MG63 (cell line): ENCODE measurements at places on chromosomes 2 and 18.

- no peak for DNase-seq
Observed at GRCh38 chr2:64904413-64905329, 84.5 kb upstream of the SLC1A4 start.

- DNase-seq = peak; percentile 99
Observed at GRCh38 chr2:160207804-160208654, 8.0 kb upstream of the ITGB6 start.

DNA sequence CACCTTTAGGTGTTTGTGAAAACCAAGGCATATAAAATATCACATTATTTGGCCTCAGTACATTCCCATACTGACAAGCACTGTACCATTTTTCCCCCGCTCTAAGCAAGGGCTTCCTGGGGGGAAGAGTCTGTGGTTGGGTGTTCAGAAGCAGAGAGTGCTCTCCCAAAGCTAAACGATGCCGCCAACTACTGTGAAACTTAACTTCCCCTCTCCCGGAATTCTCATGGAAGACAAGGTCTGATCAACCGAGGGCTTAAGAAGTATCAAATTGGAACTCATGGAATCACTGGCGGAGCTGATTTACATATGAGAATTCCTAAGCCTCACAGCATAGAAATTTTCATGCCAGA, 433 bp upstream of the MFF start:
- peak; percentile 16 for DNase-seq

DNA sequence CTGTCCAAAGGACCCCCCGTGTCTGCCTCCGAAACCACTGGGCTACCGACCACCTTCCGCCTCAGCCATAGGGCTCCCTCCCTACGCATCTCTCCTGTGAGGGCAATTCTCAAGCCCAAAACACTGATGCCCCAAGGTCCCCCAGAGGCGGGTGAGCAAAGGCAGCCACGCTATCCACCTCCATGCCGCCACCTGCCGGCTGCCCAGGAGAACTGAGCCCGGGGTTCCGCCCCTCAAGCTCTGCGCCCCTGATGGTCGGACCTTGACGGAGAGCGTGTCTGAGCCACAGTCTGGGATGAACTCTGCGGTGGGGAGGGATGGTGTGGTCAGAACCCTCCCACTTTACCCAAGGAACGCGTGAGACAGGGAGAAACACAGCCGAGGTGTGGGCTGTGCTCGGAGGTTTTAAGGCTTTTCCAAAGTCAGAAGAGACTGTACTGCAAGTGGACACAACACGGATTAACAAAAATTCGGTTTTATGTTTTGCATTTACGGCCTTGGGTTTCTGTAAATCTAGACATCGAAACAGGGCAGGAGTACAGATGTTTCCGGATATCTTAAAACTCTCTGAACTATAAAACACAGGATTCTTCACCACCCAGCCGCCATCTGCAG, 114.1 kb downstream of the ZNF516 start:
- no peak for DNase-seq

DNA sequence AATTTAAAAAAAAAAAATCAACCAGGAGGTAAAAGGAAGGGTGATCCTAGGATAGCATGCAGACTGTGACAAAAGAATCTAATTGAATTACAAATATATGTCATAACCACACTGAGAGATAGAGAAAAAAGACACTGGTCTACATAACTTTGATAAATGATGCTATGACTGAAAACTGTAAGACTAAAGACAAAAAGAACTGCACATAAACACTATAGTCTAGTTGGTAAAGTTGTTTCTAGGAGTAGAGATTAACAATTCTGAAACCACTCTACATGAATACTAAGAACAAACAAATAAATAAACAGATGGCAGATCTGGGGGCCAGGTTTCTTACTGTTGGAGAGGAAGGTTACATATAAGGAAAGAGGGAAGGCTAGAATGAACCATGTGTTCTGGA, 14.6 kb upstream of the CHAC2 start:
- no peak for DNase-seq

GRCh38 chr2:104848526-104848925, 5.4 kb upstream of the POU3F3 start:
- no peak for DNase-seq

- DNase-seq = no peak
Observed at GRCh38 chr2:234099266-234099665, 48.8 kb downstream of the SPP2 start.

DNA sequence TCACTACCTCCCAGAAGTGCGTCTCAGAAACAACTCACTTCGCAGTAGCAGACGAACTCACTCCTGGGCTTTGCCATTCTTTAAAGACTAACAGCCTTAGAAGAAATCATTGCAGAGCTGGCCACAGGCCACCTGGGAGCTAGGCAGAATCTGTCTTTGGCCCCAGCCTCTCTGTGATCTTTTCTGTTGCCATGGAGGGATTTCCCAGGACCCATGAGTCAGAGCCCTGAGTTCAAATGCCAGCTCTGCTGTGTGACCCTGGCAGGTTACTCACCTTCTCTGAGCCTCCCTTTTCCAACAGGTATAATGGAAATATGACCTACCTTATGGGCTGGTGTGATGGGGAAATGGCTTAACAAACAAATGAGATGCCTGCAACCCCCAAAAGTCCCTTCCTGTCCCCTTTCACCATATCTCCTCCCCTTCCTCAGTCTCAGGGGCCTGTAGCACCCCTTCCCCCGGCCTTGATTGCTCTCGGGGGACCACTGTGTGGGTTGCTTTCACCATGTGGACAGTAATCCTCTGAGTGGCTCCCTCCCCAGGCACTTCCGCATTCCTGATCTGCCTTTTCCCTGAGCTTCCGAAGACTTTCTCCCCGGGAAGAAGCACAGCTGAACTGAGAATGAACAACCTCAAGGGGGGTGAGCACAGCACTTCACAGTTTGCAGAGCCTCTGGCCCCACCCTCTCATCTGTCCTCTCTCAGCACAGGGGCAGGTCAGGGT, 34.0 kb upstream of the SLC66A3 start:
- DNase-seq = peak; percentile 56

- DNase-seq = no peak
Observed at GRCh38 chr2:156306821-156307220, 25.7 kb downstream of the NR4A2 start.

- DNase-seq = no peak
Observed at GRCh38 chr18:11495441-11495840, 114.0 kb upstream of the SLC35G4 start.
